MM.1S (cell line): ENCODE measurements at places on chromosomes 11 and 22.

DNA sequence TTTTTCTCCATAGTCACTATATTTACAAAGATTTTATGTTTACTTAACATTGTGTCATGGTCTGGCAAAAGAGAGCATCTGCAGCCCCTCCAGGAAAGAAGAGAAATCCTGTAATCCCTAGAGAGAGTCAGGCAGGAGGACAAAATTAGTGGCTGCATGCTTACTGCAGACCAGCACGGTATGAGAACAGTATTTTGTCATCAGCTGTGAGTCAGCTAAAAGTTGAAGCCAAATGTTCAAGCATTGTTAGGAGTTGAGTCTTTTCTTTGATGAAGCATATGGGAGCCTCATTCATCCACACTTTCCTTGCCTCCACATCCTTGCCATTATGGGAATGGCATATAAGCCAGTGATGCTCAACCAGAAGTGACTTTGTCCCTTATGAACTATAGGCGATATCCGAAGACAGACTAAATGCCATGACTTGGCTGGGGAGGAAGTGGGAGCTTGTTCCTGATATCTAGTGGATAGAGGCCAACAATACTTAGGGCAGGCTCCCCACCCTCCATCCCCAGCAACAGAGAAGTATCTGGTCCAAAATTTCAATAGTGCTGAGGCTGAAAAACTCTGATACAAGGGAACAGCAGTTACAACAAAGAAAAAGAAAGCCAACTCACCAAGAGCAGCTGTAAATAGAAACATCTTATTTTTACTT is 112.0 kb upstream of the OR5AK2 start:
- H3K27me3 ChIP-seq: no peaks in the 10 kb centered on the region
- H3K36me3 ChIP-seq: no peaks in the 10 kb centered on the region
- H3K4me3 ChIP-seq: no peak overlapping the region
- H3K4me1 ChIP-seq: no peaks in the 10 kb centered on the region

GRCh38 chr22:30263883-30264282 is 2.8 kb downstream of the OSM start:
- H3K4me1 ChIP-seq: peaks cover 5% of the 10 kb centered on the region
- H3K4me3 ChIP-seq: no peak overlapping the region
- DNase-seq: no peak
- H3K36me3 ChIP-seq: no peaks in the 10 kb centered on the region
- H3K27ac ChIP-seq: no peak overlapping the region

GRCh38 chr11:46090375-46090774 is 30.9 kb downstream of the PHF21A start:
- H3K27me3 ChIP-seq: no peaks in the 10 kb centered on the region
- H3K27ac ChIP-seq: no peak overlapping the region
- H3K4me3 ChIP-seq: no peak overlapping the region
- DNase-seq: no peak
- no peaks in the 10 kb centered on the region for H3K36me3 ChIP-seq

DNA sequence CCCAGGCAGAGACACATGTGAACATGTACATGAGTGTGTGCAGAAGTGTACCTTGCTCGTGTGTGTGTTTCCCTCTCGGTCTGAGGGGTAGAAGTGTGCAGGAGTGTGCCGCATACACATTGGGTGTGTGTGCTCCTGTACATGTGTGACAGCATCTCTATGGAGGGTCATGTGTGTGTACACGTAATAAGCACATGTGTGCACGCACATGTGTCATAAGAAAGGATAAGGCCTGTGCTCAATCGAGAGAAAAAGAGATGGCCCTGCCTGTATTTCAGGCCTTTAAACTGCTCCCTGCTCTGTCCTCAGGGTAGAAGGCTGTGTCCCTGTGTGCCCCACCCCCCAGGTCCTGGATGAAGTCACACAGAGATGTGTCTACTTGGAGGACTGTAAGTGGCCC is 61.8 kb downstream of the OTOG start:
- no peaks in the 10 kb centered on the region for H3K4me1 ChIP-seq
- H3K27ac ChIP-seq: no peak overlapping the region
- H3K4me3 ChIP-seq: no peak overlapping the region

GRCh38 chr22:36927671-36928070 is 14.2 kb downstream of the CSF2RB start:
- H3K27ac ChIP-seq: peak overlapping the region; percentile 96; the same call in 1 of the 2 replicates
- H3K4me1 ChIP-seq: peaks cover 57% of the 10 kb centered on the region
- H3K4me3 ChIP-seq: no peak overlapping the region
- no peak for DNase-seq
- no peaks in the 10 kb centered on the region for H3K27me3 ChIP-seq

DNA sequence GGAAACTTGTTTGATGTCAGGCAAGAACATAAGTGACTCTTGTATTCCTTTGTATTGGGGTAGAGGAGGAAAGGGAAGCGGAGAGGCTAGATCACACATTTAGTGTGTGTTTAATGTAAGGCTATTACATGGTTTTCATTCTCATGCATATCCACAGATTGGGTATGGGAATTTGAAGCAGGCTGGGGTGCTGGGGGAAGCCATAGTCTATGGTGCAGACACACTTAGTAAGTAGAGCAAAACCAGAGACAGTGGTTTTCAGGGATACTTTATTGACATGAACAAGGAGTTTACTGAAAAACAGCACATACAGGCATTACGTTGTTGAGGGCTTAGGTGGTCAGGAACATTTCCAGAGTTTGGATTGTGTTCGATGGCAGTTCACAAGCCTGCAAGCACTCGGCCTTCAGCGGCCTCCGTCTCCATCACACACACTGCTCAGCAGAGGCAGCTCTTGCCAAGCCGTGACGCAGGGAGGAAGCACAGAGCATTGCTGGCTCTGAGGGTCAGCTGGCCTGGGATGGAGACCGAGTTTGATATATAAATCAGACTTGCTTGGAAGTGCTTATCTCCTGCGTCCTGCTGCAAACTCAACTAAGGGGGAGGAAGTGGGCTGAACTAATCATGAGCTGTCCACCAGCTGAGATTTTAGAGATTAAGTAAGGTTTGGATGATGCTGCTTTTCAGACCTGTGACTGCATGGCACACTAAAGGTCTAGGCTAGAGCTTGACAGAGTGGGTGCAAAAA is 25.3 kb downstream of the SCN3B start:
- H3K27me3 ChIP-seq: no peaks in the 10 kb centered on the region
- no peak overlapping the region for H3K27ac ChIP-seq
- no peak for DNase-seq

DNA sequence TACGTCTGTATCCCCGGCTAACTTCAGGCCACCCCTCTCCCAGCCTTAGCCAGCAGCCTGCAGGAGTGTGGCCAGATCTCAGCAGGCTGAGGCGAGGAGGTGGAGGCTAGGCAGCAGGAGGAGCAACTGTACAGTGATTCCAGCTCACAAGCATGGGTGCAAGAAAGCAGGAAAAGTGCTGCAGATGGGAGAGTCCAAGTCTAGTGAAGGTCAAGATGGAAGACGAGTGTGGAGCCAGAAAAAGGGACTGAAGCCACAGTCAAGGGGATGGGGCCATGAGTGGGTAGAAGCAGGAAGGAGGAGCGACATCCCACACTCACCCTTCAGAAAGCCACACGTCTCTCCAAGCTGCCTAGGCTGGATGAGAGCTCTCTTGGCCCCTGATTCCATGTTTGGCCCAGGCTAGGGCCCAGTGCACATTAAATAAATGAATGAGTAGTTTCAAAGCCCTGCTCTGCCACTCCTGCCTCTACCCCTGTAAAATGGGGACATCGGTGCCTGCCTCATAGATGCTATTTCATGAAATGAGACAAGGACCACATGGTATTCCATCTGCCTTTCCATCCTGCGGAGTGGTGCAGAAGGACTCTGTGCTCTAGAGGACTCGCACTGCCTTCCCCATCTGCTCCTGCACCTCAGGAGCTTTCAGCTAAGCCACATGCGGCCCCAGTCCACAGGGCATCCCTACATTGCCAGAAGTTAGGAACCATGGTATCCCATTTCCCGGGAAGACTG is 2.9 kb downstream of the YDJC start:
- DNase-seq: no peak
- no peak overlapping the region for H3K27ac ChIP-seq
- H3K27me3 ChIP-seq: no peaks in the 10 kb centered on the region

GRCh38 chr11:77590194-77590782 is 535 bp downstream of the AQP11 start:
- H3K4me3 ChIP-seq: peak overlapping the region; percentile 78
- H3K27ac ChIP-seq: peak overlapping the region; percentile 10; the same call in 1 of the 2 replicates
- peaks cover 8% of the 10 kb centered on the region; the same call in 1 of the 2 replicates for H3K4me1 ChIP-seq
- no peaks in the 10 kb centered on the region for H3K27me3 ChIP-seq
- peak; percentile 47 for DNase-seq
- H3K36me3 ChIP-seq: no peaks in the 10 kb centered on the region

GRCh38 chr11:9103542-9104276 is 12.3 kb upstream of the SCUBE2 start:
- no peak for DNase-seq
- no peak overlapping the region for H3K4me3 ChIP-seq
- no peak overlapping the region for H3K27ac ChIP-seq

- no peak within 1 kb of the TSS for H3K4me3 ChIP-seq
- no peaks in the 10 kb centered on the region for H3K4me1 ChIP-seq
- H3K36me3 ChIP-seq: no peaks in the 10 kb centered on the region
- no peak for DNase-seq
- H3K27me3 ChIP-seq: no peaks in the 10 kb centered on the region
Observed at GRCh38 chr22:50486561-50487289, at the start of gene MIOX. Gene MIOX, plus strand, starts transcription at chr22:50486859. Its CDS starts 39 bp downstream, at chr22:50486898.

- no peaks in the 10 kb centered on the region for H3K36me3 ChIP-seq
- H3K4me3 ChIP-seq: no peak overlapping the region
Observed at GRCh38 chr11:1821562-1821961, 13.2 kb upstream of the SYT8 start.

DNA sequence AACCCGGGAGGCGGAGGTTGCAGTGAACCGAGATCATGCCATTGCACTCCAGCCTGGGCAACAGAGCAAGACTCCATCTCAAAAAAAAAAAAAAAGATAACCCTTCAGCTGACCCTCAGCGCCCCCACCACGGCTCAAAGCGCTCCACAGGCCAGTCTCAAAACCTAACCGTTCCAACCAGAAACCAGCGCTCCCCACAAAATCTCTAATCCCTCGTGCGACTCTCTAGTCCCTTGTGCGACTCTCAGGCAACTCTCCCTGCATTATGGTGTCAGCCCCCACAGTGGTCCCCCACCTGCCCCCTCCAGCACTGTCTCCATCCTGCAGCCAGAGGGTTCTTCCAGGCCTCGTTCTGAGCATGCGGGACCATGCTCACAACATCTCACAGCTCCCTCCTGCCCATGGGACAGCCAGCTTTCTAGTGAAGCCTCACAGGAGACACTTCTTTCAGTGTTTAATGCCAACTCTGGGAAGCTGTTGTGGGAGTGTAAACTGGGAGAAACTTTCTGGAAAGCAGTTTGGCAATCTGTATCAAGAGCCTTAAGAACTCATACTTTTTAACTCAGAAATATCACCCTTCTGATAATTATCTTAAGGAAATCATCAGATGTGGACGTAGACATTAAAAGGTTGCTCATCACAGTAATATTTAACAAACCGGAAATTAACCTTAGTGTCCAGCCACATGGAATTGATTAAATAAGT is 4.2 kb upstream of the RASGRP2 start:
- no peak for DNase-seq
- H3K4me1 ChIP-seq: peaks cover 14% of the 10 kb centered on the region
- H3K27me3 ChIP-seq: peaks cover 50% of the 10 kb centered on the region
